ENCODE measurements at places on chromosomes 5 and 9.

- no peak for DNase-seq
Measured at GRCh38 chr9:5513966-5514616, 3.8 kb downstream of the PDCD1LG2 start.

DNA sequence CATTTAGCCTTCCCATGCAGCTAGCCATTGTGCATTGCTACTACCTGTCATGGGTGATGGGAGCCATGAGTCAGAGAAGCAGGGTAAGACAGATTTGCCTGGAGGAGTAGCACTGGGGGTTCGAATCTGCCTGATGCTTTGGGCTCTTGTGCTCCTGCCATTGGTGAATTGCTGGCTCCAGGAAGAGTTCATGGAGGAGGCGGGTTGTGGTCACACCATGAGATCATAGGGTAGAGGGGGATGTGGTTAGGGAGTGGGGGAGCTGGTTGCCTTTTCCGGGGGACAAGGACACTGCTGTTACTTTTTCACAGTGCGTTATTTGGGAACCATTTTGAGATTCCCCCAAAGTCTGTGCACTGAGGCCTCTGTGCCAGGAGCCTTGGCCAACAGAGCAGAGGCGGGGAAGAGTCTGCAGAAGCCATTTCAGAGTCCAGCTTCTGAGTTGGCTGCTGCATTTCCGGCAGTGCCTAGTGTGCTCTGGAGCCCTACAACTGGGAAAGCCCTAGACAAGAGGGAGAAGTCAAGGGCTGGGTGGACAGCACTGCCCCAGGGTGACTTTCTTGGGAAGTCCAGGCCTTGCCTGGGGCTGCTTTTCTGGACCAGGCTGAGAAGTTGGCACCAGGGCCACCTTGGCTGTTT, 6.2 kb downstream of the ANGPTL2 start:
- DNase-seq: no peak

- no peak for DNase-seq
Measured at GRCh38 chr5:37738865-37739488, 100.9 kb downstream of the GDNF start.

DNA sequence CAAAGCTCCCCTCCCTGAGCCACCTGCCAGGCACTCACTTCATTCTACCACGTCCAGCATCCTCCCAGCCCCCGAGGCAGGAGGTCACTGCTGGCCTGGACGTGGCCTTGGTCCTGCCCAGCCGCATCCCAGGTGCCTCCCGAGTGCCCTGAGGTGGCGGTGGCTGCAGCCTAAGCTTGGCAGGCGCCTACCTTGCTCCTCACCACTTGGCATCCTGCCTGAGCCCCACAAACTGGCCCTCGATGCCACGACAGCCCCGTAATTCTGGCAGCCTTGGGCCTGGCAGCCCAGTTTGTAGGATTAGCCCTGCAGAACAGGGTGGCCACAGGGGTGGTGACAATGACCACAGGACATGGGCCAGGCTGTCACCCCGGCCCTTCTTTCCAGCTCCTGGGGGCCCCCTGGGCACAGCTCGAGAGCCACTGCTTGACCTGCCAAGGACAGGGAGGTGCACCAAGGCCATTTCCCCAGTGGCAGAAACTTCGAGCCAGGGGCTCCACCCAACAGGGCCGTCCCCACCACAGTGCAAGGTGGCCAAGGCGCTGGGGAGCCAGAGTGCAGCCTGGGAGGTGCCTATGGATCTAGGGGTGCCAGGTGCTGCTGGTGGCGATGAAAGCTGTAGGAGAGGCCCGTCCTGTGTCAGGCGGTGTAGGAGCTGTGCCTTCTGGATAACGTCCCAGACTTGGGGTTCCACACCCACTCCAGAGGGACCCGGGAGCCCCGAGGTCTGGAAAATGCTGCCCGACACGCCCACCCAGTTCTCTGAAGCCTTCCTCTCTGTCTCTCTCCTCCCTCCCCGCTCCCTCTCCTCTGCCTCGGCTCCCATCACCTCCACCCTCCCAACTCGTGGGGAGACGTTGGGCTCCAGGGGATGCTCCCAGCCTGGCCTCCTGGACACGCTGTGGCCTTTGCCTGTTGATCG, 18.4 kb downstream of the NKD2 start:
- no peak for DNase-seq

DNA sequence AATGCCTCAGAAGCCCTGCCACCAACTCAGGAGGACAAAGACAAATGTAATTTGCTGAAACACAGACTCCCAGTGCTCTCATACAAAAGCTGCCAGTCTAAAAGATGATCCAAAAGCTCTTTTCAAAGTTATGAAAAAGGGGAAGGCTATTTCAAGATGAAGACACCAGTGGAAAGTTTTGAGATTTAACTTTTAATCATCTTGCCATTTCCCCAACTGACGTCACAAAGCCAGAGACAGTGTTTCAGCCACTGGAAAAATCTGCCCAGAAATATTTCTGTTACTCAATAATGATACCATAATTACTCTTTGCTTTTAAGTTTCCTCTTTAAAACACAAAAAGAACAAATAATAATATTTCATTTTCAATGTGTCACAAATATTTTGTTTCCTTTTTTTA, 20.9 kb downstream of the ENG start:
- no peak for DNase-seq

GRCh38 chr9:81633952-81634854, 55.1 kb downstream of the TLE1 start:
- DNase-seq: no peak

GRCh38 chr5:7478459-7478858, 82.5 kb downstream of the ADCY2 start:
- no peak for DNase-seq

GRCh38 chr5:56460681-56461191, 227.6 kb upstream of the ANKRD55 start:
- DNase-seq: no peak

DNA sequence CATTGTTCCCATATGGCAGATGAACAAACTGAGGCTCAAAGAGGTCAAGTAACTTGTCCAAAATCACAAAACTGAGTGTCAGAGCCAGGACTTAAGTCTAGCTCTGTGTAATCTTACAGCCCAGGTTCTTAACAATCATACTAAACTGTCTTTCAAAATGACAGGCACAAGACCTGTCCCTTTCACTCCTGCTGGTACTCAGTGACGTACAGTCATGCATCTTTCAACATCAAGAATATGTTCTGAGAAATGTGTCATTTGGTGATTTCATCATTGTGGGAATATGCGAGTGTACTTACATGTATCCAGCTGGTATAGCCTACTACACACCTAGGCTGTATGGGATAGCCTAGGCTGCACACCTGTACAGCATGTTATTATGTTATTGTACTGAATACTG, 646.8 kb upstream of the WWC1 start:
- DNase-seq: no peak

DNA sequence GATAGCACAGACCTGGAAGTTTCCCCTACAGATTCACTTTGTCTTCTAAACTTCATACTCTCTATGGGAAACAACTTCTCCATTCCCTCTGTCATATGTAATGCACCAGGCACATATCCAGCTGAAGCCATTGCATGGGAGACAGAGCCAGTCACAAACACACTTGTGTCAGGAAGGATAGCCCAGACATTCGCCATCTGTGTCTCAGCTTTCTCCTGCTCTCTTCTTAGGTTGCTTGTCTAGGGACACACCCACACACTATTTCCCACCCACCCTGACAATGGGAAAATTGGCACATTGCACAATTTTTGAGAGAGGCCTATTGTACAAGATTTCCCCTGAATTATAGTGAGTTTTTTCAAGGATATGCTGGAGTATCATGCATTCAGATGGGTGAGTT, 158.4 kb upstream of the MPDZ start:
- DNase-seq: no peak

GRCh38 chr5:148957591-148958202, 105.2 kb downstream of the SH3TC2 start:
- peak; percentile 49 for DNase-seq

- peak; percentile 69 for DNase-seq
Measured at GRCh38 chr5:134077926-134078580, 36.4 kb upstream of the TCF7 start.

DNA sequence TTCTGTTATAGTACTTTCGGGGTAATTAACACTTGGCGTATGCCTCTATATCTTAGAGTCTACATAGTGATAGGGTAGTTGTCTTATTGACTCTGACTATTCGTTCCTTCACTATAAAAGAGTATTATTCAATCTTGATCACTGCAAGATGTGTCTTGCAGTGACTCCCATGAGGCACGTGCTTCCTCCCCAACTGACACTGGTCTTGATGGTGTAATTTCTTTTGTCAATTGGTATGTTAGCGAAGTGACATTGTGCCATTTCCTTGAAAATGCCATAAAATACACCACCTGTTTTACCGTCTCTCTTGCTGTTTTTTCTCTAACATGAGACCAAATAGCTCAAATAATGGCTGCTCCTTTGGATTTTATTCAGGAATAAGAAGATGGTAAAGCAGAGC, 1314.1 kb upstream of the CDH6 start:
- DNase-seq: no peak

GRCh38 chr5:18811661-18812060, 1176.3 kb downstream of the CDH18 start:
- DNase-seq: no peak

- DNase-seq: no peak
Measured at GRCh38 chr5:104266161-104266560, 703.6 kb upstream of the NUDT12 start.

DNA sequence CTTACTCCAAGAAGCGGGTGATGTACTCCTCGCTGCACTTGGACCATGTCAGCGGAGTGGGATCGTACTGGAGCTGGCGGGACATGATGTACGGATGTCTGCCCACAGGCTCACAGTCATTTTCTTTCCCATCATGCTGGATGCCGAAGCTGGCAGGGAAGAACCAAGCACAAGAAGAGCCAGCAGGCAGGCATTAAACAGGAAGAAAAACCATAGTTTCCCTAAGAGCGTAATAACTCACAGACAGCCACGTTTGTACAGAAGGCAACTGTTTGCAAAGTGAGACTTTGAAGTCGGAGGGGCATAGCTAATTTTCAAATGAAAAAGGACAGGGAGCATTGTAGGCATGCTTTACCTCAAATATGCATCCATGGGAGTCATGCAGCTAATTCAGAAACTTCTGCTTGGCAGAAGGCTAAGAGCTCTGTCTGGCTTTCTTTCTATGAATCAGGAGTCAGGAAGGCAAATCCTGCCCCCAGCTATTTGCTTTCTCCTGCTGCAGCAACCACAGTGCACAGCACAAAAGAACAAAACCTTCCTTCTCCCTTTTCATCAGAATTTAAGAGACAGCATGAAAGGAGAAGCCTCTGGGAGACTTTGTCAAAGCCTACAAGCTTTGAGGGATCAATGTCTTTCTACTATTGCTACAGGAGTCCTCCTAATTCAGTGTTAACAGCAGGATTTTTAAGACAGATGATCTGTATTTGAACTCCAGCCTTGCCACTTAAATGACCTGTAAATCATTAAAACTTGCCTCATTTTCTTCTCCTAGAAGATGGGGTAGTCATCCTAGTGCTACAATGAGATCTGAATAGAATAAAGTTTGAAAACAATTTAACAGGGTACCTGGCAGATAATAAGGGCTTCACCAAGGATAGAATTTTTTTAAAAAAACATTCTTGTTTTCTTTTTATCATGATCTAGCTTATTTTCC, 209.1 kb downstream of the TARS1 start:
- DNase-seq: no peak

GRCh38 chr5:180387798-180388197, 34.7 kb upstream of the GFPT2 start:
- DNase-seq: no peak

GRCh38 chr9:16485160-16485559, 385.3 kb downstream of the BNC2 start:
- no peak for DNase-seq

- no peak for DNase-seq
Measured at GRCh38 chr5:173014671-173015070, 31.1 kb downstream of the ATP6V0E1 start.

DNA sequence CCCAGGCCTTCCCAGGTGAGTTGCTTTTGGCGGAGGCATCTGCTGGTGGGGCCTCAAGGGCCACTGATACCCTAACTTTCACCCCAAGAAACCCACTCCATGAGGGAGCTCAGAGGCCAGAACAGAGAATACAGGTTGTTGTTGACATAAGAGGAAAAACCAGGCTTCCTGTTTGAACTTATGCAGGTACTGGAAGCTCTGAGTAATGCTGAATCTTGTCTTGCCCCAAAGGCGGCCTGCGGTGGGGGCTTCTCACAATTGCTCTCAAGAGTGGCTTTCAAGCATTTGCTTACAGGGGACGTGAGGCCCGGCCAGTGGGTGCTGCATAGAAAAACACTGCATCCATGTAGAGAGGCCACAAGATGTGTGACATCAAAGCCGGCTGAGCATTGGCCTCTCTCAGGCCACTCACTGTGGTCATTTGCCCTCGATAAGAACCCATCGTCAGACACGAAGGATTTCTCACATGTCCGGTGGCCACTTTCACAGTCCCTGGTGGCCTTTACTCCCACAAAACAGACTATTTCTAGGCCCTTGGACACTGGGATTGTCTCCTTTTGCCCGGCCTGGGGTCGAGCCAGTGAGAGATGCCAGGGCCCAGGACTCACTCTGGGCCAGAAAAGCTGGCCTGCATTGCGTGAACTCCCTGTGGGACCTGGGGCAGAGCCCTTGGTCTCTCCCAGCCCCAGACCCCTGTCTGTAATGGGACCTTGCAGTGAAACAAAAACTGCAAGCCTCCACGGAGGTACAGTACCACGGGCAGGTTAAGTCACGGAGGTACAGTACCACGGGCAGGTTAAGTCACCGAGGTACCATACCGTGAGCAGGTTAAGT, 34.5 kb upstream of the TCF7 start:
- DNase-seq: peak; percentile 90

DNA sequence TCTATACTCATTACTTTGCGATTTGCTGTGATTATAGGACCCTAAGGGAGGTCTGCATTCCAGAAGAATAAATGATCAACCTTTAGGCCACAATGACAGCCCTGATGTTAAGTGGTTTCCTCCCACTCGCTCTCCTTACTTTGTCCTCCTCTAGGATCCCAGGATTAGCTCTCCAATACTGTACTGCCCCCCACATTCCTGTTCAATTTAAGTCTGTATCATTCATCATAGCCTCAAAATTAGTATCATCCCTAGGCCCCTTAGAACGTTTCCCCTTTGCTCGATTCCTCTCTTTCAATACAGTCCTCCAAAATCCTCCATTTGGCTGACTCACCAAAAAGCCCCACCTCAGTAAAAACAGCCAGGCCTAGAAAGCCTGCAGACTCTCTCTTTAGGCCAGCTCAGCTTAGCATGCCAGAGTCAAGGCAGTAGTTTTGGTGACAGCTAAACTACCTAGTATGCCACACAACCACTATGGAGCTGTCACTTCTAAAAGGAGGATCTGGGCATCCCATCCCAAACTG, 24.4 kb downstream of the RNF145 start:
- DNase-seq: peak; percentile 10

DNA sequence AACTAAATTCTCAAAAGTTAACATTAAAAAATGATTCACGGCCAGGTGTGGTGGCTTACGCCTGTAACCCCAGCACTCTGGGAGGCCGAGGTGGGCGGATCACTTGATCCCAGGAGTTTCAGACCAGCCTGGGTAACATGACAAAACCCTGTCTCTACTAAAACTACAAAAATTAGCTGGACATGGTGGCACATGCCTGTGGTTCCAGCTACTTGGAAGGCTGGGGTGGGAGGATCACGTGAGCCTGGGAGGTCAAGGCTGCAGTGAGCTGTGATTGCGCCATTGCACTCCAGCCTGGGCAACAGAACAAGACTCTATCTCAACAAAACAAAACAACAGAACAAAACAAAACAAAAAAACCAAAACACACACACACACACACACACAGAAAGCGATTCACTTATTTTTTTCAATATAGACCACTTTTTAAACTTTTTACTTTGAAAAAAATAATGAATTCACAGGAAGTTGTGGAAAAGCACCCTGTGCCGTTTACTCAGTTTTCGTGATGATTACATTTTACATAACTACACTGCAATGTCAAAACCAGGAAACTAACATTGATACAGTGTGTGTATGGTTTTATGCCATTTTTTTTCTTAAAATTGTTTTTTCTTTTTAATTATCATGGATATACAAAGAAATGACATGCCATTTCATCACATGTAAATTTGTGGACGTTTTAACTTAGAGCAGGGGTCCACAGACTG, 73.7 kb downstream of the TENT4A start:
- no peak for DNase-seq

Measured in CD4-positive, alpha-beta T cell treated with Interleukin-6 for 4 hours (primary cell).